Brain microvascular endothelial cell (primary cell): ENCODE measurements at places on chromosomes 5 and 9.

GRCh38 chr9:83153030-83153429 is 90.1 kb upstream of the RASEF start:
- DNase-seq, result no peak

GRCh38 chr5:121086671-121087070 is 622.6 kb downstream of the PRR16 start:
- DNase-seq, result no peak

DNA sequence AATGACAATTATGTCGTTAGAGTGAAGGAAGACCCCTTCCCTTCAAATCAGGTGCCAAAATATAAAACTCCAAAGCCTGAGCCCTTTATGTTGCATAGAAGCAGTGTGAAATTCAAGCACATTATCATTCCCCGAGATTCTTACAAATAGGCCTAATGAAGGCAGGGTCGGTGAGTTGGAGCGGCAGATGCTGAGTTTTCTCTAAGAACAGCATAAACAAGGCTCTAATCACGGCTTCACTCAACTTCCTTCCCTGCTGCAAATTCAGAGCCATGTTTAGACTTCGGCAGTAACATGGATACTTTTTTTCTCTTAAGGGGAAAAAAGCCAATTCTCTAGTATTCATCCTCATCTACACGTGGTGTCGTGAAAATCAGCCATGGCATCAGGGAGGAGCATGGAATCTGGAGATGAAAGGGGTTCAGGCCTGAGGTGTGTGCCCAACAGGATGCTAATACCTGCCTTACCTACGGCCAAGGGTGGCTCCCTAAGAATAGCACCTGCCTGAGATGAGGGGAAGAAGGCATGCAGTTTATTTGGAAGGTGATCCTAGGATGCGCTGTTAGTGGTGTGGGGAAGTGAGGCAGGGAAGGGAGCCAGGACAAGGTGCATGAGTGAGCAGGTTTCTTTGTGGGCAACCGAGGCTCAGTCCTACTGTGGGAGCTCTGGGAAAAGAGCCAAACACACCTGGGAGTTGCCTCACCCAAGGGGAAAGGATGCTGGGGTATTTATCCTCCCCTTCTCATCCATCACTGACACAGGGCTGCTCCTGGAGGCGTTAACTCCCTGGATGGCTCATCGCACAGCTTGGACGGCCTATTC is 146.8 kb upstream of the TBC1D2 start:
- DNase-seq, result no peak

DNA sequence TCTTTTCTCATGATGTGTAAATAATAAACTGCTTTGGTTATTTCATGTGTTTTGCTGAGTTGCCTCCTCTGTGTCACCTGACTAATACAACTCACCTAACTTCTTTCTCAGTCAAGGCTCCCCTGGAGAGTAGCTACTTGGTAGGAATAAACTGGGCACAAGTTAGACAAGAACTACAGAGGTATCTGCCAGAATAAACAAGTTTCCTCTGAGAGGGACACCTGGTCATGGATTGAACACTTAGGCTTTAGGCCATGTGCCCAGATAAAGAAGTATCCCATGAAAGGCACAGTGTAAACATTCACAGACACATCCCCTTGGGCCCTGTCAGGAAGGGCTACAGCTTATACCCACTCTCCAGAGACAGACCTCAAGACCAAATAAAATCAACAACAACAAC is 532.5 kb downstream of the KIF4B start:
- no peak for DNase-seq

GRCh38 chr5:149657324-149657723 is 72.8 kb upstream of the PPARGC1B start:
- no peak for DNase-seq
